SW 1271 (cell line): ENCODE measurements at places on chromosomes 7 and 10.

DNA sequence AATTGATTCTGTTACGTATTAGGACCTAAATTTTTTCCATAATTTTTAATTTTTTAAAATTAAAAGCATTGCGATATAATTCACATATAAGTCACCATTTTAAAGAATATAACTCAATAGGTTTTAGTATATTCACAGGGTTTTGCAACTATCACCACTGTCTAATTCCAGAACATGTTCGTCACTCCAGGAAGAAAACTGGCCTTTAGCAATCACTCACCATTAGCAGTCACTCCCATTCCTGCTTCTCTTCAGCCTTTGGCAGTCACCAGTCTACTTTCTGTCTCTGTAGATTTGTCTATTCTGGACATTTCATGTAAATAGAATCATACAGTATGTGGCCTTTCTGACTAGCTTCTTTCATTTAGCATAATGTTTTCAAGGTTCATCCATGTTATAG lies 176.5 kb downstream of the EXOC4 start:
- no peak for DNase-seq

- no peak for DNase-seq
These were observed 44.8 kb upstream of the TARP start for GRCh38 chr7:38318241-38318640.

DNA sequence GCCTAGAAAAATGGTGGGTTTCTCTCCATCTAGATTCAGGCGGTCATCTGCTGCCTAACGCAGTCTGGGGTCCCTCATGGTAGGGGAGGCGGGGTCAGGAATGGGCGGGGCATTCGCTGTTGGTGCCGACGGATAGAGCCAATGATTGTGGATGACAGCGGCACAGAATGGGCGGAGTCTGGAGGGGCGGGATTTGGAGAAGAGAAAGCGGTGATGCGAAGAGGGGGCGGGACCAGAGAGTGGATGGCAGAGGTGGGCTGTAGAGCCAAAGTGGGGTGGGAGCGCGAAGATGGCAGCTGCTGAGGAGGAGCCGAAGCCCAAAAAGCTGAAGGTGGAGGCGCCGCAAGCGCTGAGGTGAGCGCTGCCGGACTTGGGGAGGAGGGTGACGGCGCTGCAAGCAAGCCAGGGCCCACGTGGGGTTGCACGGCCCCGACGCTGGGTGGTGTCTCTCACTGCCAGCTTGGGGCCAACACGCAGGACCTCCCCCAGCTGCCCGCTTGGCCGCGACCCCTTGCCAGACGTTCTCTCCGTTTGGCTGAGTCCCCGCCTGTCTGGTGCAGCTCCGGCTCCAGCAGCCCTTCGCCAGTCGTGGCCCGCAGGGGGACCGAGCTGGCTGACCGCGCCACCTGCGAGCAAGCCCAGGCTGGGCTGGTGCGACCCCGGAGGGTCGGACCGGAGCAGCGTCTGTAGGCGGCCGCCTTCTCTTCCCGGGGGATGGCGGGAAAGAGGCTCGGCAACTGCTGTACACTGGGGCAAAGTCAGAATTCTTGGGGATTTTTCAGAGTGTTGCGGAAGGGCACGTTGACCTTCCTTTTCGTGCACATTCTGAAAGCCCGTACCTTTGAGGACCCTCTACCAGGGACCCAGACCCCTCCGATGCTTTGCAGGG lies at the start of gene ADK:
Gene ADK (plus strand): TSS at position 232 of the 889 bp plus-strand sequence. CDS start 58 bp downstream, at position 290.
- DNase-seq = peak; percentile 95

DNA sequence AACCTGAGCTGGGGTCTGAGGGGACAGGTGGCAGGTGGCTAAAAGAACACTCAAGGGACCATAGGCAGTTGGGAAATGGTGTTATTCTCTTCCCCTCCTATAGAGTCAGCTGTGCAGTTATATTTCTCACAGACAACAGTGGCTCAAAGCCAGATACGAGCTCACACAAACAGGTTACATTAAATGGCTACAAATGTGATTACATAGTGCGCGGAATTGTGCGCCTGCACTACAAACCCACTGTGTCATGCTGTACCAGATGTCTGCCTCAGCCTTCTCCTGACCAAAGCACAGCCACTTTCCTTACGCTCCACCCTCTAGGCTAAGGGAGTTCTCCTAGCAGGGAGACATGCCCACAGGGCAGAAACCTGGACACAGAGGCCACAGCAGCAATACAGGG lies 387.2 kb downstream of the CNTNAP2 start:
- DNase-seq = no peak

DNA sequence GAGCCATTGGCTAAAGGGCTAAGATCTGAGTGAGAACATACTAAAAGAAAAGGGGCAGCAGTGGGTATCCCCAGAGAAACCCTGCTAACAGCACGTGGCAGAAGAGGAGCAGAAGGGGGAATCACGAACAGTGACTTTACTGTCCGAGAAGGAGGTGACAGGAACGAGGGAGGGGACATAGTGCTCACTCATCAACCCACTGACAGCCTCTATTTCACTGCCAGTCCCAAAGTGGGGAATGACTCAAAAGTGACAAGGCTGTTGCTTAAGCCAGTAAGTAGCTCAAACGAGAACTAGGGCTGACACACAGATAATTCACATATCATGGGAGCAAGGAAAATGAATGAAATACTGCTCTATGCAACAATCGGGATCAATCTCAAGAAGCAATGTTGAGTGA lies 92.7 kb downstream of the RSU1 start:
- DNase-seq = no peak

GRCh38 chr10:30817541-30817940 lies 188.0 kb upstream of the LYZL2 start:
- no peak for DNase-seq

GRCh38 chr7:127447326-127447945 lies 54.9 kb upstream of the ZNF800 start:
- peak; percentile 62 for DNase-seq

DNA sequence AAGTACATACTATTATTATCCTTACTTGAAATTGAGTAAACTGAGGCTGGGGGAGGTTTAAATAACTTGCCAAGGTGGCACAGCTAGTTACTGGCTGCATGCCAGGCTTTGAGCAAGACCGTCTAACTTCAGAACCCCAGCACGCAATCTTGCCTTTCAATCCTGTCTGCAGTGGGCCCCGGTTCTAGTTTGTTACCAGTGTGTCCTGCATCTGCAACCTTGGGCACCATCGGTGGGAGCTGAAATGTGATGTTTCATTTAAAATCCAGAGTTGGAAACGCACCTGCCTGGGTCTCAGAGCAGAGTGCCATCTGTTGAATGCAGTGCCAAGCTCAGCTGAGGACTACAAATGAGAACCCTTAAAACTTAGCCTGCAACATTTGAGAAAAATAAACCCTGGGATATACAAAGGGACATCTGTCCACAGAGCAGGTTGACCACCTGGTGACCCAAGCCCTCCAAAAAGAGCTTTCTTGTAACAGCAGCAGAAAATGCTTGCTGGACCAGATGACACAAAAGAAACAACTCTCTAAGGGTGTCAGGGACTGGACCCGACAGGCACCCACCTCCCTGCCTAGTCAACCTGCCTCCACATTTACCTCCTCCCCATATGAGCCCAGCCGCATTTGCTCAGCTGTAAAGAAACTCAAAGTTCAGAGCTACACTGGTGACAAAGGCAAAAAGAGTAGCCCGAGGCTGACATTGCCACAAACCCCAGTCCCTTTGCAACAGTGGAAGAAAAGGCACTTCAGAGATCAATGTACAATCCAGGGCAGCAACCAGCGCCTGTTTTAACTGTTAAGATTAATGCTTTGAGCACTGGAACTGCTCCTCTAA lies 1.7 kb downstream of the SH3PXD2A start:
- DNase-seq = no peak

GRCh38 chr10:32004161-32004591 lies 52.0 kb downstream of the KIF5B start:
- no peak for DNase-seq

GRCh38 chr7:42128703-42129102 lies 108.3 kb downstream of the GLI3 start:
- no peak for DNase-seq

DNA sequence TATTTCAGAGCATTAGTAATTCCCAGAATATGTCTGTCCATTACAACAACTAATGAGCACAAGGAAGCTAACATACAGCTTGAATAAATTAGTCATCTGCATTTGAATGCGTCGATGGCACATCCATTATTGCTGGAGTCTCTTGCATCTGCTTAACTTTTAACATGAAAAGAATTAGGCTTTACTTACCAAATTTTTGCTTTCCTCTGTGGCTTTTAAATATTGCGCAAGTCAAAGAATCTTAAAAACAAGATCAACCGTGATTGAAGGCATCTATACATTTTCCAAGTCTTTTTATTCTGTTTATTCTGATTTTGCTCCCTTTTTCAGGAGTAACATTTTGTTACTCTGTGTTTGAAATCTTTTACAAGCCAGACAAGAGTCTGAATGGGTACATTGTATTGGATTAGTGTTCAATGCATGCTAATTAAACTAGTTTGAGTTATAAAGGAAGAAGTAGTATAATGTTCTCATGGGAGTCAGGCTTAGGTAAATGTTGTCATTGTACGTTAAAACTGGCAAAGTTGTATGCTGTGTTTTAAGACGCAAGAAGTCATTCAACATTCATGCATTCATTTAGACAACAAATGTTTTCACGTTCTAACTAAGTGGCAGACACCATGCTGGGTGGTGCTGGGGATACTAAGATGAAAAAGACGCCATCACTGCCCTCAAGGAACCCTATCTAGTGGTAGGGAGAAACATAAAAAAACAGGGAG lies 4.0 kb upstream of the CACNB2 start:
- no peak for DNase-seq

- DNase-seq = no peak
These were observed 100.6 kb upstream of the DIP2C start for GRCh38 chr10:789831-790701.

- DNase-seq = peak; percentile 5
These were observed 46.0 kb upstream of the TCF7L2 start for GRCh38 chr10:112904000-112904399.

GRCh38 chr10:10385831-10386230 lies 631.8 kb upstream of the CELF2 start:
- no peak for DNase-seq

GRCh38 chr10:57627642-57628178 lies 640.0 kb downstream of the IPMK start:
- no peak for DNase-seq
